Esophagus muscularis mucosa (tissue), 4 donors: ENCODE measurements at places on chromosomes 11 and 22. TPM values are rescaled to one million over a fixed set of nuclear protein-coding genes. Genes with fewer than 3 reads are reported as not detected.

DNA sequence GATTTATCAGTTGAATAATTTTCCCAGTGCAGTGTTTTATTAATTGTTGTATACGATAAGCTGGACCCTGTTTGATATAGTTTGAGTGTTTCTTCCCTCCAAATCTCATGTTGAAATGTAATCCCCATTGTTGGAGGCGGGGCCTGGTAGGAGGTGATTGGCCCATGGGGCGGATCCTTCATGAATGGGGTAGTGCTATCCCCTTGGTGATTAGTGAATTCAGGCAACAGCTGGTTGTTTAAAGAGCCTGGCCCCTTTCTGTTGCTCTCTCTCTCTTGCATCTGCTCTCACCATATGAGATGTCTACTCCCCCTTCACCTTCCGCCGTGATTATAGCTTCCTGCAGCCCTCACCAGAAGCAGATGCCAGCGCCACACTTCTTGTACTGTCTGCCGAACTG, 1.5 kb downstream of the OR5A1 start:
- no peak for DNase-seq

GRCh38 chr22:44884968-44885805, 124.6 kb downstream of the PHF21B start:
- no peak for DNase-seq

DNA sequence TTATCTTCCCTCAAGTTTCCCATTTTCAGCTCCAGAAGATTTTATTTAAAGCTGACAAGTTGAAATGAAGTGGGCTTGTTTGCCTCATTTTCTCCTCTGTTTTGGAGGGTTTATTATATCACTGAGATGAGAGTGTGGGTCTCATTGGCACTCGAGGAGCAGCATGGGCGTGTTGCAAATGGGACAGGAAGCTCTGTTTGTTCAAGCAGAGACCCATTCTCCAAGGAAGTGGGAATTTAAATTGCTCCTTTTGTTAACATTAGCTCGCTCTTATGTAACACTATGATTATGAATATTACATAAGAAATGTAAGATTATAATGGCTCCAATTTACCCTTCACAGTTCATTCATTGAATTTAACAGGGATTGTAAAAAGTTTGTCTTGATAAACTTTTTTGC, 317.7 kb upstream of the CTSC start:
- DNase-seq, result no peak

The PAMR1 gene
- total RNA-seq, result 9.9 TPM

- DNase-seq, result no peak
Observed at GRCh38 chr11:24286238-24286637, 210.6 kb upstream of the LUZP2 start.
